ENCODE measurements at places on chromosomes 11 and 22. TPM values are rescaled to one million over a fixed set of nuclear protein-coding genes. Genes with fewer than 3 reads are reported as not detected.

- no peaks in the 10 kb centered on the region for H3K27me3 ChIP-seq
- H3K4me1 ChIP-seq = peaks cover 18% of the 10 kb centered on the region
- no peak for DNase-seq
- H3K4me3 ChIP-seq = no peak overlapping the region
- no peak overlapping the region for H3K27ac ChIP-seq
These were observed 14.6 kb downstream of the NAV2 start for GRCh38 chr11:19727246-19727645.

GRCh38 chr11:32479291-32479690, 44.0 kb upstream of the WT1 start:
- H3K4me3 ChIP-seq = no peak overlapping the region
- H3K4me1 ChIP-seq = no peaks in the 10 kb centered on the region
- no peak for DNase-seq
- H3K36me3 ChIP-seq = no peaks in the 10 kb centered on the region
- no peak overlapping the region for H3K27ac ChIP-seq

DNA sequence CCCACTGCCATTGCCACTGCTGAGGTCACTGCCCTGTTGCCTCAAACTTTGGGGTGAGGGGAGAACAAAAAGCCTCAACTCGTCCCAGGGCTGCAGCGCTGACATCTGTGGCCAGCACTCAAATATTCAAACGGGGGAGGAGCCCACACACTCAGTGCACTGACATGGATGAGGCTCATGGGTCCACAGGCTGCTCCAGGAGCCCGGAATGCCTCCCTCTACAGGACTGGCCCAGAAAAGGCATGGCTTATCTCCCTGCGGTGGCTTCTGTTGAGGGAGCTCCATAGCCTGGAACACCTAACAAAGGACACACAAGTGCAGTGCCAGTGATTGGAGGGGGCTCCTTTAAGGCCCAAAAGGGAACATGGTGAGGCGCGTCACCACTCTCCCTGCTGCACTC, 341.1 kb upstream of the LUZP2 start:
- DNase-seq = no peak
- H3K27ac ChIP-seq = no peak overlapping the region
- no peaks in the 10 kb centered on the region for H3K4me1 ChIP-seq

The EHF gene
- total RNA-seq = not detected

DNA sequence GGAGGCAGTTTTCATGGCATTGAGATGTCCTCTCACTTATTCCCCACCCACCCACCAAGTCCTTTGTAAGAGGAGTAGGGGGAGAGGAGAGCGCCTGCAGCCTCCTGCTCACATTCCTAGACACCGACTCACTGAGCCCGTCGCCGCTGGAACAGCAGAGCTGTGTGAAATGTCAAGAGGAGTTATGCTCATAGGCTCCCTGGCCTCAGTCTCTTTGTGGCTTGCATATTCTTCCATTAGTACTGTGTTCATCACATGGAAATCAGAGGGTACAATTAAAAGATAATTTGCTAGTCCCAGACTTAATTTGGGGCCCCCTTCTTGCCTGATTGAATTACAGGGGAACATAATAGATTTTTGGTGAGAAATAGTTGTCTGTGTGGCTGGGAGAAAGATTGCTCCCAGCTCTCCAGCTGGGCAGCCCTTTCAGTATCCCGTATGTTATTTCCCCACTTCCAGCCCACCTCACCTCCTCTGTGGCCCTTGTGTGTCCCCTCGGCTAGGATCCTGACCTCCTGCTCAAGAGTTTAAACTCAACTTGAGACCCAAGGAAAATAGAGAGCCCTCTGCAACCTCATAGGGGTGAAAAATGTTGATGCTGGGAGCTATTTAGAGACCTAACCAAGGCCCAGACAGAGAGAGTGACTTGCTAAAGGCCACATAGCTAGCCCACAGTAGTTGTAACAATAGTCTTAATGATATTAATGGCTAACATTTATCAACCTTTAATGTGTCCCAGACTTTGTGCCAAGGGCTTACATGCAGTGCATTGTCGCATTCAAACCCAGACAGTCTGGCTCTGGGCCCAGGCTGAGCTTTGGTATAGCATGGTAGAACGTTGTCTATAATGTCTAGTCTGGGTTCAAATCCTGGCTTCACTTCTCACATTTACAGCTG, 32.2 kb downstream of the LIMK2 start:
- H3K4me1 ChIP-seq = peaks cover 20% of the 10 kb centered on the region
- H3K27ac ChIP-seq = no peak overlapping the region
- no peak overlapping the region for H3K4me3 ChIP-seq
- no peaks in the 10 kb centered on the region for H3K27me3 ChIP-seq
- DNase-seq = no peak

- no peak overlapping the region for H3K27ac ChIP-seq
- no peak for DNase-seq
- H3K36me3 ChIP-seq = no peaks in the 10 kb centered on the region
- no peak overlapping the region for H3K4me3 ChIP-seq
These were observed 16.6 kb downstream of the TRIM29 start for GRCh38 chr11:120121336-120121735.

GRCh38 chr22:37747715-37748100, 50.9 kb downstream of the TRIOBP start:
- peak overlapping the region; percentile 24 for H3K4me3 ChIP-seq
- no peak for DNase-seq
- no peak overlapping the region for H3K27ac ChIP-seq
- no peaks in the 10 kb centered on the region for H3K27me3 ChIP-seq
- peaks cover 26% of the 10 kb centered on the region for H3K4me1 ChIP-seq

The OR2D2 gene
- not detected for total RNA-seq

The NCF4 gene
- 2.3 TPM for total RNA-seq

GRCh38 chr11:836274-836673, 3.5 kb downstream of the CD151 start:
- no peak overlapping the region for H3K27ac ChIP-seq
- H3K27me3 ChIP-seq = peaks cover 7% of the 10 kb centered on the region
- DNase-seq = no peak
- peaks cover 24% of the 10 kb centered on the region for H3K4me1 ChIP-seq
